ENCODE measurements at places on chromosomes 12 and 14.

GRCh38 chr12:49945394-49946080 lies 5.0 kb upstream of the AQP2 start:
- H3K36me3 ChIP-seq: no peaks in the 10 kb centered on the region
- no peaks in the 10 kb centered on the region for H3K27me3 ChIP-seq
- H3K4me3 ChIP-seq: peak overlapping the region; percentile 65
- peak overlapping the region; percentile 30 for H3K27ac ChIP-seq

DNA sequence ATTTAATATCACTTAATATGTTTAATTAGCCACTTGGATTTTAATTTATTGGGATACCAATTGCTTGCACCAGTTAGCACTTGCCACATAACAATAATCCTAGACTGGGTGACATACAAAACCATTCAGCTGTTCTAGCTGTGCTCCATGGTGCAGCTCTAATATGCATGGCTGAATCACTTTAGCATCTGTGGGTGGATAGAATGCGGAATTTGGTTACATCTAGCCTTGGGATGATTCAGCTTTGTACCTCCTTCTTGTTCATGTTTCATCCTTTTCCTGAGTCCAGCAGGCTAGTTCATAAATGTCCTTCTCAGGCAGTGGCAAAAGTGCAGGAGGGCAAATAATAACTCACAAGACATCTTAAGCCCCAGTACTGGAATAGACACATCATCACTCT lies 1263.0 kb downstream of the LRFN5 start:
- no peaks in the 10 kb centered on the region for H3K27me3 ChIP-seq
- no peak overlapping the region for H3K4me3 ChIP-seq
- no peak for DNase-seq
- H3K27ac ChIP-seq: no peak overlapping the region

GRCh38 chr14:97276573-97276972 lies 479.4 kb downstream of the VRK1 start:
- no peak overlapping the region for H3K27ac ChIP-seq
- H3K36me3 ChIP-seq: no peaks in the 10 kb centered on the region
- no peak overlapping the region for H3K4me3 ChIP-seq

DNA sequence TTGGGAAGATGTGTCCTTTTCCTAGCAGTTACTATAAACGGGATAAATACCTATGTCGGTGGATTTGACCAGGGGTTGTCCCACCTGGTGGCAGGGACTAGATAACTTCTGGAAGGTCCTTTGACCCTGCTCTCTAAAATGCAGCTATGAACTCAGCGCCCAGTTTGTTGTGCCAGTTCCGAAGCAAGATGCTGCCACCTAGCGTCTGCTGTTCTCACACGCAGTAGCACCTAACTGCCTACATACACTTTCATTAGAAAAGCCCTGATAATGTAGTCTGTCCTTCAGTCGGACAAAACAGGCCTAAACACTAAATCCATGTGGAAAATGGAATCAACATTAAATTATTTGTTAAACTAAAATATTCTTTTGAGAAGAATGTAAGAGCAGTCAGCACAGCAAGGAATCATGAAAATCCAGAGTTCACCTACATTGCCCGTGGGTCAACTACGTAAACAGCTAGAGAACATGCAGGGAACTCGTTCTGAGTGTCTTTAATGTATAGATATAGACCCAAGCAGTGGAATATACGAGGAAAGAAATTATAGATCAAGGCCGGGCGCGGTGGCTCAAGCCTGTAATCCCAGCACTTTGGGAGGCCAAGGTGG lies 51.1 kb upstream of the CRACR2A start:
- no peak overlapping the region for H3K27ac ChIP-seq
- H3K36me3 ChIP-seq: peaks cover 4% of the 10 kb centered on the region
- H3K4me1 ChIP-seq: no peaks in the 10 kb centered on the region
- H3K4me3 ChIP-seq: no peak overlapping the region
- H3K27me3 ChIP-seq: no peaks in the 10 kb centered on the region

GRCh38 chr12:31000751-31001150 lies 72.9 kb upstream of the DDX11 start:
- no peaks in the 10 kb centered on the region for H3K27me3 ChIP-seq
- H3K4me3 ChIP-seq: no peak overlapping the region
- no peaks in the 10 kb centered on the region for H3K4me1 ChIP-seq
- H3K36me3 ChIP-seq: no peaks in the 10 kb centered on the region

DNA sequence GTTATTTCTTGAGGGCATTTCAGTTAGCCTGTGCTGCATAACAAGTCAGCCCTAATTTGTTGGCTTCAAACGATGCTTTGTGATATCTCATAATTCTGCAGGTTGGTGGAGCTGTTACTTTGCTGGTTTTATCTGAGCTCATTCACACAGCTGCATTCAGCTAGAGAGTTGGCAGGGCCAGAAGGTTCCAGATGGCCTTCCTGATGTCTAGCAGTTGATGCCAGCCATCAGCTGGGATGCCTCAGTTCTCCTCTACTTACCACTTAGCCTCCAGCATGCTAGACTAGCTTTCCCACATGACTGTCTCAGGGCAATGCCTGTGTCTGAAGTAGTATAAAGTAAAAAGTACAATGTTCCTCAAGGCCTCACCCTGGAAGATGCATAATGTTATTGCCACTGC lies 130.6 kb downstream of the SLC35F4 start:
- H3K27ac ChIP-seq: no peak overlapping the region
- H3K4me1 ChIP-seq: no peaks in the 10 kb centered on the region
- no peaks in the 10 kb centered on the region for H3K36me3 ChIP-seq
- no peak overlapping the region for H3K4me3 ChIP-seq

DNA sequence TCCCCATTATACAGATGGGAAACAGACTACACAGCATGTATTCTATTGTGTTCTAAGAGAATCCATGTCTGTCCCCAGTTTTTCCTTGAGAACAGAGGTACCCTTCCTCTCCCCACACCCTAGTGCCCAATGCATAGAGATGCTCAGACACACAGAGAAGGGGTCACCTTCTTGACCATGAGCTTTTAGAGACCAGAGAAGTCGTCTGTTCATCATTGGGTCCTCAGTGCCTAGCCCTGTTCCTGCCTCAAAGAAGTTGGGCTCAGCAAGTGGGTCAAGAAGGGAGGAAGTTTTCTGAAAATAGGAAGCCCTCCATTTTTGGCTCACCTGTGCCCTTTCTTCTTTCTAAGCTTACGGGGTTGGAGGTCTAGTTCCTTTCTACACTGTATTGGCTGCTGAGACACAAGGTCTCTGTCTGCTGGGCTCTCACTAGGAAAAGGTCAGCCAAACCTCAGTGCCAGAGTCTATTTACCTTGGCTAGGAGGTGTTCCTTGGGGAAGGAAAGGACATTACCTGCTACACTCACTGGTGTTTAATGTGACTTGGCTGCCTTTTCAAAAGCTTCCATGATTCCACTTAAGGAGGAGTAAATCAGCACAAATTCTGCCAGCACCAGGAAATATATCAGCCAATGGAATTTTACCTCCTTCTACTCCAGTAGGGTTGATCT lies 198.5 kb upstream of the PWP1 start:
- H3K27ac ChIP-seq: no peak overlapping the region
- H3K36me3 ChIP-seq: no peaks in the 10 kb centered on the region
- DNase-seq: no peak

DNA sequence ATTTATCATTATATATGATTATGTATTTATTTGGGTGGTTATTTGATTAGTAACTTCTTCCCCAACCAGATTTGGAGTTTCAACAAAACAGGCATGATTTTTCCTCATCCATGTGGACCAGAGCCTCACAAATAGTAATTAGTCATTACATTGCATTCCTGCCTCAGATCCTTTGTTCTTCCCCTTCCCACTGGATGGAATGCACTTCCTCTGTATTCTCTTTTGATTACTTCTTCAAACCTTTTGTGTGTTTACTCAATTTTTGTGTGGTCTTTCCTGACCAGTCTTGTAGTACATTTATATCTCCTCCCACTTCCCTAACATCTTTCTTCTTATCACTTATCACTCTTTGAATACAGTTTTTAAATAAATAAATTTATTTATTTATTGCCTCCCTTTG lies 15.5 kb downstream of the SYT1 start:
- H3K36me3 ChIP-seq: no peaks in the 10 kb centered on the region
- H3K27me3 ChIP-seq: no peaks in the 10 kb centered on the region
- no peak overlapping the region for H3K4me3 ChIP-seq

GRCh38 chr14:103123634-103124500 lies 606 bp downstream of the TNFAIP2 start:
- H3K27ac ChIP-seq: no peak overlapping the region
- peaks cover 55% of the 10 kb centered on the region for H3K27me3 ChIP-seq
- H3K36me3 ChIP-seq: no peaks in the 10 kb centered on the region
- no peak for DNase-seq

DNA sequence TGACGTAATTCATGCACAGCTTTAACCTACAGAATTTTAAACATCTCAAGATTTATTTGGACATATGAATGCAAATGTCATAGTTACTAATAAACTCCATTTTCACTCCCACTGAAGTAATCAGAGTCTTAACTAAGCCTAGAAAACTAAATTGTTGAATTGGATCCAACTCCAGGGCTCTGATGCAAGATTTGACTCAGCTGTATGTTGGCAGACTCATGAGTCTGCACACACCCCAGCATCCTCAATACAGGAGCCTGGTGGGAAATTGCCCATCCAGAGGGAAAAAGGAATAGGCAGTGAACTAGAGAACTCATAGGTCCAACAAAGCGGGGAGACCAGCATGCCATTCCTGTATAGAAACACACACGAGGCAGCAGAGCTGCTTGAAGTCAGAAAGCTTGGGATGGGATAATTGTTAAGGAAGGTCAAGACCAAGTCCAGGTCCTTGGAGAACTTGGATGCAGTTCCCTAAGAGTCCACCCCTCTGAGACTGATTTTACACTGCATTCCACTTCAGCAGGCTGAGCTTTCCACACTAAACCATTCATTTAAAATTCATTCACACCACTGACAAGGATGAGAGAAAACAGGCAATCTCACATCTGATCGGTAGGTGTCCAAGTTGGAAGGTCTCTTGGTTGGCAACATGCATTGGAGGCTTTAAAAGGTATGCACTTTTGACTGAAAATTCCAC lies 14.4 kb downstream of the TMTC1 start:
- no peak for DNase-seq
- H3K4me3 ChIP-seq: no peak overlapping the region
- no peaks in the 10 kb centered on the region for H3K27me3 ChIP-seq
- no peaks in the 10 kb centered on the region for H3K4me1 ChIP-seq
- no peak overlapping the region for H3K27ac ChIP-seq

DNA sequence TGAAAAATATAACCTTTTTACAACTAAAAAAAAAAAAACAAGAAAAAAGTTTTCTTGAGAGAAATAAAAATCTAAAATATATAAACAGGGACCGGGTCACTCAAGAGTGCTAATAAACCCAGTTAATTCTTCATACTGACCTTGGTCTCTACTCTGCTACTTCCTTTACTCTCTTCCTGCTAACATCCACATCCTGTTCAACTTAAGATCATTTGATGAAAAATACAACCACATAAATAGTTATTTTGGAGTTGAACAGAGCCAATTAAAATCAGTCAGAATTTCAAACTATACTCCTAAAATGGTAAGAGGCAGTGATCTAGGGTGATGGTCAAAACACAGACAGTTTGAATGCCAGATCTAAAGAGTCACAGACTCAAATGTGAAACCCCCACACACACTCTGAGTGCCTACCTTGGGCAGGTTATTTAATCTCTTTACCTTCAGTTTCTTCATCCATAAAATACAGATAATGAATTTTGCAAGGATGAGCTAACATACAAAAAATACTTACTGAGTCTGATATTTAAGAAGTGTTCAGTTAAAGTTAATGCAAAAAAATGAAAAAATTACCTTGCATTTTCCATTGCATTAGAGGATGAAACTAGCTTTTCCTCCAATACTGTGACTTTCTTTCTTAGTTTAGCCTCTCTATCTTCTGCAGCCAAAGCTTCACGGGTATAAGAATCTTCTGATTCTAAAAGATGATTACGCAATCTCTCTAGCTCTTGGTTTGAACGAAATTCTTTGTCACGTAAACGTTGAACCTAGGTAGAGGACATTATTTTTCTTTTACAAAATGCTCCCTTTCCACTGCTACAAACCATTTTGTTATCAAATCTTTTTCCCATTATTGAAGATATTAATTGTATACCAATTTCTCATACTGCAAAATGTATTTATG lies 40.9 kb downstream of the TRIP11 start:
- H3K4me1 ChIP-seq: peaks cover under 1% of the 10 kb centered on the region
- peak overlapping the region; percentile 37 for H3K27ac ChIP-seq
- no peaks in the 10 kb centered on the region for H3K27me3 ChIP-seq

Measured in T-cell (primary cell).